LHCN-M2 (cell line): ENCODE measurements at places on chromosomes 11 and 22.

GRCh38 chr11:132343445-132344175, 973.2 kb downstream of the NTM start:
- DNase-seq, result no peak

DNA sequence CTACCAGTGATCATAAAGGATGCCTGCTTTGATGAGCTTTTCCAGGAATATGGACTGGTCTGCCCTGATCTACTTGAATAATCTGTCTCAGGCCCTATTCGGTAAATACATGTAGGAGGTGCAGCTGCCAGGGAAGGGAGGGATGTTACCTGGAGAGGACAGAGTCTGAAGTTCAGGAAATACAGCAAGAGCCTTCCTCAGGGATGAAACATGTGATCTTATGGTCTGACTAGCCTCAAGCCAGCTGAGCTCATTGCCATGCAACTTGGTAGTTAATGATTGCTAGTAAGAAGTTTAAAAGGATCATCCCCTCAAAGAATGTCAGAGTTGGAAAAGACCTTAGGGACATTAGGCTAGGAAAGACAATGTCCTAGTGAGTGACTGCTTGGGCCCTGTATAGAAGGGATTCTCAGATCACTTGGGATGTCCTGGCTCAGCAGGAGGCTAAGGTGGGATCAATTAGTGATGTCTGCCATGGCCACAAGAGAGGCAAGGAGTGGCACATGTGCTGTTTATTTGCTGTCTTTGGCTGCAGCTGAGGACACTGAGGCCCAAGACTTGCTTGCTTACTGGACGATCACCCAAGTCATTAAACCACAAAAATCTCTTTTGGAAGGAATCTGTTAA, 18.5 kb downstream of the PTPRJ start:
- no peak for DNase-seq

- no peak for DNase-seq
These were observed 7.3 kb upstream of the KCNJ1 start for GRCh38 chr11:128874427-128874826.

DNA sequence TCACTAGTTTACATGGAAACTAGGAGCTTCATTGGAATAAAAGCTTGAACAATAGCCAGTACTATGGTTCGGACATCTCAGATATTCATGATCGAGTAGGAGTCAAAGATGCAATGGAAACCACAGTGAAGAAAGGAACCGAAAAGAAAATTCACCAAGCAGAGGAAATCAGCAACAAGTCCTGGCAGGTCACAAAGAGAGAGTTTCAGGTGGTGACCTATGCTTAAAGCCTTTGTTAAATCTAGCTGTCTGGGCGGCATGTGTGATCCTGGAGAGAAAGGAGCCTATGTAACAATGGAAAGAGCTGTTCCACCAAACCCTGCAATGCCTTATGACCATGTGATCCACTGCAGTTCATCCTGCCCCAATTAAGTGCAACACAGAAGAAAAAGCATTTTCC, 68.9 kb upstream of the POU2AF2 start:
- no peak for DNase-seq

- no peak for DNase-seq
These were observed 102.0 kb downstream of the GRIK4 start for GRCh38 chr11:120613264-120614226.

GRCh38 chr11:72859126-72859525, 44.9 kb downstream of the ATG16L2 start:
- DNase-seq, result no peak

GRCh38 chr22:43924877-43925276, 1.3 kb downstream of the PNPLA3 start:
- no peak for DNase-seq

DNA sequence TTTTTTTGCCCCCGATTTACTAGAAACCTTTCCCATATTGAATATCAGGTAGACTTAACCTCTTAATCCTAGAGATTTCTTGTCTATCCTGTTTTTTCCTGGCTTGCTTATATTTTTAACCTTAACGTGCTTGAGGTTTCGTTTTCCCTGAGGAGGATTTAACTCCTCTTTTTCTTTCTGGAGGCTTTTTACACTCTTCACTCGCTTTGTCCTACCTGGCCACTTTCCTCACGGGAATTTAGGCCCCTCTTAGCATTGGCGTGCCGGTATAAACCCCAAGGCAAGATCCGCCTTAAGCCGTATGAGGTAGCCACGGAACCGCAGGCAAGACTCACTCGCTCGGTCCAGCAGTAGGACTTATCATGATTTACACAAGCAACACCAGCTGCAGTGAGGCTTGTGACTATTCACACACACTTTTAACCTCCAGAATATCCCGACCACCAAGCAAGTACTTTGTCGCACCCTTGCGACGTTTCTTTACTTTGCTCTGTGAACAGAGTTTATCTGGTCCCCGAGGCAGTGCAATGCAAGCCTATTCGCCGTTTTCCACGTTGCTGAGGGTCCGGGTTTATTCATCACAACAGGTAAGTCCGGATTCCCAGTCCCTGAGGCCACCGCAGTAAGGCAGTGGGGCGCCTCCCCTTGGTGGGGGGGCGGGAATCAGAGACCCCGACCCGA, 20.6 kb upstream of the ALDH3B2 start:
- DNase-seq, result no peak

DNA sequence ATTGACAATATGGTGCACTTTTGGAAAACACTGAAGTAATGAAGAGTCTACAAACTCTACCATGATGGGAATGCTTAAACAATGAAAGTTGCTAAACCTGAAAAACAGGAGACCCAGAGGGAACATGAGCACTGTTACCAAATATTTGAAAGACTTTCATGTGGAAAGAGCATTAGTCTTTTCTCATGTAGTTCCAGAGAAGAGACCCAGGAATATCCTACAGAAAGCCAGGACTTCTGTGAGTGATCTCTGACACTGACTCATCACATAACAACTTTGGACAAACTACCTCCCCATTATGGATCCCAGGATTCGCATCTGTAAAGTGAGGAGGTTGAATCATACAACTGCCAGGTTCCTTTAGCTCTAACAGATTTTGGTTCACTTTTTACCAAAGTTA, 62.2 kb downstream of the FAM181B start:
- DNase-seq, result no peak

- DNase-seq, result peak; percentile 1
These were observed 63.9 kb downstream of the GAS2 start for GRCh38 chr11:22730319-22730718.

- no peak for DNase-seq
These were observed 72.6 kb downstream of the C22orf31 start for GRCh38 chr22:28989035-28989464.
